ENCODE measurements at places on chromosomes 2 and 18.

DNA sequence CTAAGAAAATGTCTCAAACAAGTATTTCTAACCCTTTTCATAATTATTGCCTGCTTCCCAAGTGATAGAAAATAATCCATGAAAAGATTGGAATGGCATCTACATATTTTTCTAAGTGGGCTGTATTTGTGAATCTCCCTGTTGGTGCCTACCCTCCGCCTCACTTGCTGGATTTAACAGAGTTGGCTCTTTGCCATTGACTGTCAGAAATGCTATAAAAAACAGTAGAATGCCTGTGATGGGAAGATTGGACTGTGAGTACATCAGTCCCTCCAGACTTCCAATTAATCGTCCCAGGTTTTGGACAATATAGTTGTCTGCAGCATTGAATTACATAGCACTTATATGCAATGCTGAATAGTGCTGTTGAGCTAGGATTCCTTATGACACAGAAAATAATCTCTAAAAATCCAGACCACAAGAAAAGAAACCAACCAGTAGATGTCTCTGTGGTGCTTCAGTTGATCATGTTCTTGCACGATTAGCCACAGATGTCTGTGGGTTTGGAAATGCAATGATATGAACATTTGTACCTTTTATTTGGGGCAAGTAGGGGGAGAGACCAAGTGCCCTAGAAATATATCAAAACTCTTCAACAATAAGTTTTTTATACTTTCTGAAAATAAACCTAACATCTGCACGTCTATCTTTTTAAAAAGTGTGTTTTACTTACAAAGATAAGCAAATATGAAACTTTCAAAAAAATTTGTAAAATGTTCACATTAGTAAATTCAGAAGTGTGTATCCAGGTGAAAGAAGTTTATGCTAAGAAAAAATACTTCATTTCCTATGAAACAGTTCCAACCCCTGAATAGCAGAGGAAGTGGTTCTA lies 88.5 kb downstream of the DYNAP start:
- DNase-seq = peak; percentile 83

- DNase-seq = no peak
Observed at GRCh38 chr18:52288403-52289004, 51.5 kb upstream of the DCC start.

DNA sequence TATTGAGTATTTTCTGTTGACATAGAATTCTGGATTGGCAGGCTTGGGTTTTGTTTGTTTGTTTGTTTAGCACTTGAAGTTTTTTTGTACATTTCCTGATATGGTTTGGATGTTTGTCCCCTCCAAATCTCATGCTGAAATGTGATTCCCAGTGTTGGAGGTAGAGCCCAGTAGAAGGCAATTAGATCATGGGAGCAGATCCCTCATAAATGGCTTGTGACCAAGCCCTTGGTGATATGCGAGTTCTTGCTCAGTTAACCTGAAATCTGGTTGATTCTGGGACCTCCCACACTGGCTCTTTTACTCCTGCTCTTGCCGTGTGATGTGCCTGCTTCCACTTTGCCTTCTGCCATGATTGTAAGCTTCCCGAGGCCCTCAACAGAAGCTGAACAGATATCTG lies 98.0 kb downstream of the PTPN4 start:
- DNase-seq = no peak

GRCh38 chr2:230717600-230717999 lies 5.0 kb downstream of the CAB39 start:
- DNase-seq = no peak
